ENCODE measurements at places on chromosomes 1 and 21. TPM values are rescaled to one million over a fixed set of nuclear protein-coding genes. Genes with fewer than 3 reads are reported as not detected.
A peak's percentile ranks its signal among the peaks of the same experiment; 100 is the strongest.

The CTSS gene
- 117 TPM for total RNA-seq

The C1orf94 gene
- not detected for total RNA-seq

The ZNF691 gene
- total RNA-seq, result 11.0 TPM

The LRRIQ3 gene
- total RNA-seq, result 1.5 TPM

The ALG6 gene
- 26.9 TPM for total RNA-seq

- no peak for DNase-seq
Observed at GRCh38 chr1:239785576-239785975, 306.1 kb upstream of the FMN2 start.

DNA sequence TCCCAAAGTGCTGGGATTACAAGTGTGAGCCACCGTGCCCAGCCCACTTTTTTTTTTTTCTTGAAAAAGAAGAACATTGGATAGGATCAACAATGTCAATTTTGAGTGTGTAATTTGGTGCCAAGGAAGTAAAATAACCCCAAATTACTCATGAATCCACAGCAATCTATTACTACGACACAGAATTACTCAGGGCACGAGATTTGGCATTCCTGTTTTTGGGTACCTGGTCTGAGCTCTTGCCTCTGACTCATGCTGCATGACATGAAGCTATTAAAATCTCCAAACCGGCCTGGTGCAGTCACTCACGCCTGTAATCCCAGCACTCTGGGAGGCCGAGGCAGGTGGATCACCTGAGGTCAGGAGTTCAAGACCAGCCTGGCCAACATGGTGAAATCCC, 10.4 kb downstream of the RNF19B start:
- DNase-seq, result no peak

DNA sequence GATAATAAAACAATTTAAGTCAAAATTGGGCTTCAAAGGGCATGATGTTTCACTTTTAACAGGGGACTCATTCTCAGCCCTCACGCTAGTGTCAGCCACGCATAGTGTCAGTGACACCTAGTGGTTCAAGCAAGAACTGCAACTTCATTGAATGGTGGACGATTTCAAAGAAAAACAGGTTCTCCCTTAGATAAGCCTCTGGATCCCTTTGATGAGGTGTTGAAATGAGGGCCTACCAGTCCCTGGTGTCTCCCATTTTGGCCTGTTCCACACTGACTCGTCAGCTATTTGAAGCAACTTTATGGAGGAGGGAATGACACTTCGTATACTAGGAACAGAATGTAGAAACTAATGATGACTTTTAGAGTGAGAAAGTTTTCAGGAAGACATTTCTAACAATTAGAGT, 56.2 kb downstream of the FCRL5 start:
- peak; percentile 62 for DNase-seq

DNA sequence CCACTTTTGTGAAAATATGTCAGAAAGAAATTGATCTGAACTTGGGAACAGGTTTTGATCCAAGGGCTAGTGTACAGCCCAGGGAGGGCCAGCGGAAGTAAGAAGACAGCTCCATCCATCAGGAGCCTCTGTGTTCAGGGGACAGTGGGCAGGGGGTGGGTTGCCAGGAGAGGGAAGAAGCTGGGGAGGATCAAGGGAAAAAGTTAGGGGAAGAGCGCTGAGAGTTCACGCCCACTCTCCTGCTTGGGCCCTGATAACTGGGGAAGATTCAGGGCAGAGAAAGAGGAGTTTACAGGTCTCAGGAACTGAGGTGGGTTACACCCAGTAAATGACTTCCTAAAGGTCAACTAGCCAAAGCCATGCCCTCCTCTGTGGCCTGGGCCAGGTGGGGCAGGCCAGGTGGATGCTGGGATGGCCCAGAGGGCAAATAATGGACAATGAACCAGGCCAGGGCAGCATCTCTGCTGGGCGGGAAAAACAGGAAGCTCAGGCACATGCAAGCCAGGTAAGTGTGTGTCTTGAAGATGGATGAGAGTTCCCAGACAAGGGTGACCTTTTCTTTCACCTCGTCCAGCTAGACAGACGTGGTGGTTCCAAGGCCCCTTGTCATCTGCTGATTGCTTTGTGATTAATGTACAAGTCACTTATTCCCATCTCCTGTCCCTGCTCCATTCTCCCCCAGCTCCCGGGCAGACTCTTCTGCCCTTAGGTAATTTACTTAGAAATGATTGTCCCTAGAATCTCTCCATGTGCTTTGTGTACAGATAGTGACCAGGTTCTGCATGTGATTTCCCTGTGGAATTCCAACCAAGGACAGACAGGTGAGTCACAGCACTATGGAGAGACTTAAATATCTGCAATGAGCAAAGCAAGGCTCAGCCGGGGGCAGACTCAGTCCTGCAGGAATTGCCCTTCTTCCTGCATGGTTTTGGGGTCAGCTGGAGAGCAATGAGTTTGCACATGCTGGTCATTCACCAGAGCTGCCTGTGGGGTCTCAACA, 57.0 kb downstream of the MDM4 start:
- no peak for DNase-seq

GRCh38 chr1:30950053-30950452, 41.5 kb upstream of the SDC3 start:
- no peak for DNase-seq

- DNase-seq, result no peak
Observed at GRCh38 chr1:179952186-179952585, 2.4 kb upstream of the CEP350 start.
